AG08396 (cell line): ENCODE measurements at places on chromosomes 4 and X.
A peak's percentile ranks its signal among the peaks of the same experiment; 100 is the strongest.

DNA sequence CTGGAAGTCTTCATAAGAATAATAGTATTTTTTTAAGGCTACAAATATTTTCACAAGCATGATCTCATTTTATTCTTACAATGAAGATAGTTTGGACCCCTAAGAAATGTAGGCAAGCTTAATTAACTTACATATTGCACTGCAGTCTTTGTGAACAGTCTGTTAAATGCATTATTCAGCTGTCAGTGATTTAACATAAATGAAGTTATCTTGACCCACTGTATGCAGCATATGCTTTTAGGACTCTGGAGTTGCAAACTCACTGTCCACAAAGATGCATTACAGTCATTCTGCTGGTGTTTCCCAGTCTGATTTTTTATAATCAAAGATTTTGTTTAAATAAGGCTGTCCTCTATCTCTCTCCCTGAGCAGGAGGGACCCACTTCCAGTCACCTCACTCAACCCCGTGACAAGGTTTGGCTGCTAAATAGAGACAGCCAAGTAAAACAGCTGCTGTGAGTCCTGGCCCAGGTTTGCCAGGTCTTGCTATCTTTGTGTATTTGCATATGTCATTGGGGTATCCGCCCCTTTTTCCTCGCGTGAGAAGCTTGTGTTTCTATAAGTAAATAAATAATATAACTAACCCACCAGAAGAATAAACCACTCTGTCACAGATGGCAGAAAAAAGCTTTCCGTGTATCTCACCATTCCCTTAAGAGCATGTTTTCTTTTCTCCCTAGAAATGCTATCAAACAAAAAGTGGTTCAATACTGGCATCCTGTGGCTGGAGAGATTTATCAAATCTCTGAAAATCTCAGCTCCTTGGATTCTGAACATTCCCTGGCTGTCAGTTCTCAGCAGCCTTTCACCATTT, 67.0 kb downstream of the SLC7A11 start:
- peak; percentile 13 for DNase-seq

- DNase-seq: no peak
Observed at GRCh38 chr4:29549342-29549741, 1170.8 kb upstream of the PCDH7 start.

DNA sequence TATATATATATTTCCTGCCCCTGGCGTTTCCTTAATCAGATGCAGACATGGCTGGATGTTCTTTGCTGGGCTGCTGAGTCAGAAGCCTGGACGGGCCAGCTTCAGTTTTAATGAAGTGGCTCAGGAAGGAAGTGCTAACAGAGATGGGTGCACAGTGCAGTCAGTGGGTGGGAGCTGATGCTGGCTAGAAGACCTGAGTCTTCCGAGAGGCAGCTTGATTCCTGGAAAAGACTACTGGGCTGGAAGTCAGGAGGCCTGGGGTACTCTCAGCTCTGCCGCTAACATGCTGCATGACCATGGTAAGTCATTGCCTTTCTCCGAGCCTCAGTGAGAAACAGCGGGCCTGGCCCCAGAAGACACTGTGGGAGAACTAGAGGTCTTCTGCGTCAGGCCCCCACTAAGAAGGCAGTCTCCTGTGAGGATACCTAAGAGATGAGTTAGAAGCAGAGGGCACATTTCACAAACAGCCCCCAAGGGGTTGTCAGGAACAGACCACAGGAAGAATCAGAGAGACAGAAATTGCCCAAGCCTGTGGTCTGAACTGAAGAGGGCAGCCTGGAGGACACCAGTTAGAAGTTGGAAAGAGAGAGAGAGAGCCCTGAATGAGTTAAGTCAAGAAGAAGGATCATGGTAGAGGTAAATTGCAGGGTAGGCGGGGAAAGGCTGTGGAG, 8.3 kb upstream of the CD40LG start:
- no peak for DNase-seq

DNA sequence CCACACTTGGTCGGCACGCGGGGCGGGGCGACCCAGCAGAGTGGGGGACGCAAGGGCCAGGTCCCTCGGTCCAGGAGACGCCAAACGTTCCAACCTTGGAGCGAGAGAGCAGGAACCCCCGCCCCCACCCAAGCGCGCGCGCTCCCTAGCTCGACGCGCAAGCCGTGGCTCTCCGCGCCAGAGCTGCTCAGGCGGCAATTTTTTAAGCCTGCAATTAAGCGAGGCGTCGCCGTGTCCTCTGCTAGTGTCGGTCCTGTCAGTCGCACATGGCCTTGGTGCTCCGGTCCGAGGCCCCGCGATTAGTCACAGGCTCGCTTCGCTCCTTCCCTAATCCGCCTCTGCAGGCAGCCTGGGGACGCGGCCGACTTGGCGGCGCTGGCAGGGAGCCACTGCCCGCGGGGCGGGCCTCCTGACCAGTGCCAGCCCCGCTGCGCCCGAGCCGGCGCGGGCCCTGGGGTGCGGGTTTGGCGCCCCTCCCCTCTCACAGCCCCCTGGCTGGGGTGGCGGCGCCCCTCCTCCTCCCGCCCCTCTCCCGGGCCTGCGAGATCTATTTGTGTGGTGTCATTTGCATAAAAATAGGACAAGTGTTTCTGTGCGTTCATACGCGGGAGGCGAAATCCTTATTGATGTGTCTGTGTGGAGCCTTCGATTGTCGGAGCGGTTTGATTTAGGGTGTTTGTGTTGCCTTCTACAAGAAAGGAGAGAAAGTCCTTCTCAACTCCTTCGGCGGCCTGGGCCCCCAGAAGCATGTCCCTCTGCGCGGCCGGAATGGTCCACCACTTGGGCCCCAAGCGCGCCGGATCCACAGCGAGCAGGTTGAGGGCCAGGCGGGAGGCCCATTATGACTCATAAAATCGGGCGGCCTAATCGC, 9.8 kb upstream of the BCOR start:
- DNase-seq: peak; percentile 44

DNA sequence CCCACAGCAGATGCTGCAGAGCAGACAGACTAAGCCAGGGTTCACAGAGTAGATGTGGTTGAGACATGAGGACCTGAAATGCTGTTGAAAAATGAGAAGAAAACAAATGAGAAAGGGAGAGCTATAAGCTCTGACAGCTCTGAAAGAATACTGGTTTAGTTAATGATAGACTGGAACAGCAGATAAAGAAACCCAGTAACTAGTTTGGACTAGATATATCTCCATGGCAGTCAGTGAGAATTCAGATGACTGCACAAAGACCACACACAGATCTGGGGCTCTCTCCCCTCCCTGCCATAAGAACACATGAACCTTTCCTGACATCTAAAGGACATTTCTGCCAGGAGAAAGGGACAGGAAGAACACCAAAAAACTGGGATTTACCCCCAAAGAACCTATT, 8.2 kb downstream of the NAA11 start:
- DNase-seq: no peak

DNA sequence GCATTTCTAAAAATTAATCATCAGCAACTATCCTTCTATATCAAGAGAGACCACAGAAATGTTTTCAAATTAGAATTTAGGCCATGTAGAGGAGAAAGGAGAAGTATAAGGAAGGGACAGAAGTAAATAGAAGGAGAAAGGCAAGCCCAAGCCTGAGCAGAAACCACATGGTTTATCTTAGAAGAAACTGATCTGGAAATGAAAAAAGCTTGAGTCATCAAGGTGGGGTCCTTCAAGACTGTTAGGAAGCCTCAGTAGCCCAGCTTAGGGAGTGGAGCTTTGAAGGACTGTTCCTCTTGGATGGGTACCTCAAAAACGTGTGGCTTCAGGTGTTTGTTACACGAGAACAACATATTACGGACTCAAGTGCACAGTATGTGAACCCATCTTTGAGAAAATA, 4.5 kb downstream of the BMX start:
- DNase-seq: no peak
